ENCODE measurements at places on chromosomes 3 and 15.

DNA sequence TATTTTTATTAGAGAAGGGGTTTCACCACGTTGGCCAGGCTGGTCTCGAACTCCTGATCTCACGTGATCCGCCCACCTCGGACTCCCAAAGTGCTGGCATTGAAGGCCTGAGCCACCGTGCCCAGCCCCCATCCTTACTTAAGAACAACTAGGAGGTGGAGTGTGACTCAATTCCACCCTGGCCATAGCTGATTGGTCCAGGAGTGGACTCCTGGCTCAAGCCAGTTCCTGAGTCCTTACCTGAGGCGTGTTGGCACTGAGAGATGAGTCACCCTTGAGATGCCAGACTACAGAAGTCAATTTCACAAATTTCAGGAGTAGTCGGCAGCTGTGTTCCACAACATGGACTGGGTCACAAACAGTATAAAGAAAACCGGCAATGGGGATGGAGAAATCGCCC is 124.2 kb downstream of the SHQ1 start:
- DNase-seq, result no peak

DNA sequence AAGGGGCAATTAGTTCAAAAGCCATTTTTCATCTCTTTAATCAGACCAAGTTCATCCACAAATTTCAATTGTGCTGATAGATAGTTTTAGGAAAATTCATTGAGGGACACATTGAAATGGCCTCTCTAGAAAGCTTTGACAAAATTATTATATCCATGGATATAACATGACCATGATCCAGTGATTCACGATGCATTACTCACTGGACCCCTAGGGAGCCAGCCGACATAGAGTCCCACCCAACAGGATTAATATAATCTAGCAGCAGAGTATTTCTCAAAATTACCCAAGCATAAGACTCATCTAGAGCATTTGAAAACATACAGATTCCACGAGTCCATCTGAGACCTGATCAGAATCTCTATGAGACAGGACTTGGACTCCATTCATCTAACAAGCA is 100.3 kb downstream of the FRMD5 start:
- no peak for DNase-seq

- no peak for DNase-seq
Observed at GRCh38 chr3:98972155-98972554, 70.7 kb upstream of the DCBLD2 start.

- DNase-seq, result no peak
Observed at GRCh38 chr15:77059786-77060361, 11.0 kb downstream of the TSPAN3 start.

DNA sequence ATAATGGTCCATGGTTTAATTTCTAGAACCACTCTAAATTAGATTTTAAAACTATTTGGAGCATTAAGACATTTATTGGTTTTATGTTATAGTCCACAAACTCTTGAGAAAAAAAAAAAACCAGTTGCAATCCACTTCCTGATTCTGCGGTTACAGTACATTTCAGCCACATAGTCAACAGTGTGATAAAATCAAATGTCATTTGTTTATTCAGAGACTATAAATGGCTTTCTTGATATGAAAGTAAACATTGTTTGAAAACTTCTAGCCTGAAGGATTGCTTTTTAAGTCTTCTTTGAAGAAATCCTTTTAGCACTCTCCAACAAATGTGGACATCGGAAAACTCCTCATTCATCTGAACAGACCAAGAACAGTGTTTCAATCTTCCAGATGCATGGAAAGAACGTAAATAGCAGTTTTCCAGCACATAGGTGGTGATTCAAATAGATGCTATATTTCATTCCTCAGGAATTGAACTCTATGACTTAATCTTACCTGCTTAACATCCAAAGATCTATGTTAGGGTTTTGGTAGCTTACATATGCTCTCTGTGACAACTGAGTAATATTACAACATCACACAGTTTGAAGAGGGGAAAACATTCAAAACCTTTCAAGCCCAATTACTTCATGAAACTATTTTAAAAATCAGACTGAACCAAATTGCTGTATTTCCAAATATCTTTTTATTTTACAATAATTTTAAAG is 87.8 kb upstream of the UBE2E2 start:
- no peak for DNase-seq

GRCh38 chr3:151960961-151961580 is 87.6 kb downstream of the SUCNR1 start:
- DNase-seq, result no peak

GRCh38 chr3:157477441-157477840 is 25.8 kb downstream of the VEPH1 start:
- DNase-seq, result no peak

GRCh38 chr15:85551221-85551832 is 170.9 kb downstream of the AKAP13 start:
- DNase-seq, result no peak

DNA sequence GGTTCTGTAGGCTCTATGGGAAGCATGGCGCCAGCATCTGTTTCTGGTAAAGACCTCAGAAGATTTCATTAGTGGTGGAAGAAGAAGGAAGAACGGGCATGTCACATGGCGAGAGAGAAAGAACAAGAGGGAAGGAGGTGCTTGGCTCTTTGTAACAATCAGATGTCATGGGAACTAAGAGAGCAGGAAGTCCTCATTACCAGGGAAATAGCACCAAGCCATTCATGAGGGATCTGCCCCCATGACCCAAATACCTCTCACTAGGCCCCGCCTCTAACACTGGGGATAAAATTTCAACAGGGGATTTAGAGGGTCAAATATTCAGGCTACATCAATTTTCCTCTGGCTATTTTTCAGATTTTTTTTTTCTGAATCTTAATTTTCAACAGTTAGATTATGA is 954.3 kb downstream of the SQOR start:
- DNase-seq, result no peak

- DNase-seq, result no peak
Observed at GRCh38 chr3:52525680-52526561, 7.7 kb downstream of the NT5DC2 start.

DNA sequence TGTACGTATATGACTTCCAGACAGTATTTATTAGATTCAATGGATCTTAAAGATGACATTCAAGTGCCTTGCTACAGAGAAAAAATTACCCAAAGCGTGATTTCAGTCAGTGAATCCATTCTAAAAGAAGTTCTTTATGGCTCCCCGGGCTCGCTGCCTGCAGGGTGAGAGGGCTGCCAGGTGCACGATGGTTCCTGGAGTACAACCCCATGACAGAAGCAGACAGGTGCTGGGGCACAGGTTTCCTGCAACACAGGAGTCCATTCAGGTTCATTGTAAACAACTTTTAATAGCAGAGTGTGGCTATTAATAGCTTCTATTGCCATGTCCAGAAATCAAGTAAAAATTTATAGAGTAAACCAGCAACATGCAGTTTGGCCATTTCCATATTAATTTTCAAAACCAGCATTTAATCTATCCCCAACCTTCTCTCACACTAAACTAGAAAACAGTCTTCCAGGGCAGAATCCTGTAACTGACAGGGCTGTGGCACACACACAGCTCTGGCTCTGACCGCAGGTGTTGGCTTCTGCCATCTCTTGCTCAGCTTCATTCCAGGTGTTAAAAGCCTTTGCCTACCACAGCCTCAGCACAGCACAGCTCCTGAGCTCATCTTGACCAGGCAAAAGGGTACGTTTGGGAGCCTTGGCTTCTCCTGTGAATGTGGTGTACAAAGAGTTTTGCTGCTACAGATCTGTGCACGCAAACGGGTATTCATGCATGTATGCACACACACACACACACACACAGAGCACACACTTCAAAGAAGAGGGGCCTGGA is 185.9 kb downstream of the MEX3B start:
- DNase-seq, result no peak
